Kasumi-1 (cell line): ENCODE measurements at places on chromosomes 2 and 18.

DNA sequence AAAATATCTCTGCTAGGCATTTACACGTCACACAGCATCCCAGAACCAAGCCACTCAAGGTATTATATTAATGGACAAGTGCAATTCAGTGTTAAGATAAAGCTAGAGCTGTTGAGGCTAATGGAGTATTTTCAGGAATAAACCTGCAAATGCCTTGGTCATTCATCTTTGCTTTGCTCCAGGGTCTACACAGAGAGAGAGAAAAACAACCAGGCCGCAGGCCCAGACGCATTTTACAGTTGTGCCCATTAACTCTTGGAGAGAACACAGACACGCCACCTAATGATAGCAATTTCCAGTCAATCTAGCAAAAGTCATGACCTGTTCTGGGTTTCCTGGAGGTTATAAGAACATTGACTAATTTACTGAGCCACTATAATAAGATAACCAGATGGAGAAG is 829.3 kb downstream of the LRRTM4 start:
- DNase-seq: no peak

DNA sequence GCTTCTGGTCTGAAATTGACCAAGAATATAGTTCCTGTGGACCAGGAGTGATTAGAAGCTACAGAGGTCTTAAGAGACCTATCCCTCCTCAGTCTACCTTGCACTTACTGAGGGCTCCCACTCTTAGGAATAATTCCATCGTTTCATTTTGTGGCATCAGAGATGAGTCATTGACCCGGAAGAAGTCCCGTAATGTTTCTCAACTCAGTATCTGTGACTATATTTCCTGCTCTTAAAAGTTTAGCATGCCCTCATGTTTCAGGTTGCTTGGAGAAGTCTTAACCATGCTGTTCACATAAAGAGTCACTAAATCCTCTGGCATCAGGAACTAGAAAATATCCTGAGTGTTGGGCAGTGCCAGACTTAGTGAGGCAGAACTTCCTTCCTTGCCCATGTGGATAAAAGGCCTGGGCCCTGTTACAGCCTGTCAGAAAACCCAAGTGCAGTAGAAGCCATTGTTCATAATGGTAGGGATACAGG is at the start of gene IL36A:
IL36A (plus strand) TSS at position 430 of the 480 bp plus-strand sequence. CDS start 413 bp downstream, outside the sequence.
- DNase-seq: no peak

DNA sequence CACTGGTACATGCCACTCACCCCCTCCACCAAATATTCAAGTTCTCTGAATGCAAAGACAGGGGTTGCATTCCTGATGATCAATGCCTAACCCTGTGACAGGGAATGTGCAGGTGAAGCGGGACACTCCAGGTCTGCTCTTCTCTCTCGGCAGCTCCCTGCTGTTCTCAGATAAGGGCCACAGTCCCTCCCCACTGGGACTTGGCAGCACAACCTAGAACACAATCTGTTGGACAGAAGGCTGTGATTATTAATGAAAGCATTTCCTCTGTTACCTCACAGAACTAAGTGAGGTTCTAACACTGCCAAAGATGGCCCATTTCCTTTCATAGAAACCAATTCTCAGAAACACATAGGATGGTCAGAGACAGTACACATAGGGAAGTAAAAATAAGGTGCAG is 42.7 kb downstream of the VSNL1 start:
- DNase-seq: no peak

DNA sequence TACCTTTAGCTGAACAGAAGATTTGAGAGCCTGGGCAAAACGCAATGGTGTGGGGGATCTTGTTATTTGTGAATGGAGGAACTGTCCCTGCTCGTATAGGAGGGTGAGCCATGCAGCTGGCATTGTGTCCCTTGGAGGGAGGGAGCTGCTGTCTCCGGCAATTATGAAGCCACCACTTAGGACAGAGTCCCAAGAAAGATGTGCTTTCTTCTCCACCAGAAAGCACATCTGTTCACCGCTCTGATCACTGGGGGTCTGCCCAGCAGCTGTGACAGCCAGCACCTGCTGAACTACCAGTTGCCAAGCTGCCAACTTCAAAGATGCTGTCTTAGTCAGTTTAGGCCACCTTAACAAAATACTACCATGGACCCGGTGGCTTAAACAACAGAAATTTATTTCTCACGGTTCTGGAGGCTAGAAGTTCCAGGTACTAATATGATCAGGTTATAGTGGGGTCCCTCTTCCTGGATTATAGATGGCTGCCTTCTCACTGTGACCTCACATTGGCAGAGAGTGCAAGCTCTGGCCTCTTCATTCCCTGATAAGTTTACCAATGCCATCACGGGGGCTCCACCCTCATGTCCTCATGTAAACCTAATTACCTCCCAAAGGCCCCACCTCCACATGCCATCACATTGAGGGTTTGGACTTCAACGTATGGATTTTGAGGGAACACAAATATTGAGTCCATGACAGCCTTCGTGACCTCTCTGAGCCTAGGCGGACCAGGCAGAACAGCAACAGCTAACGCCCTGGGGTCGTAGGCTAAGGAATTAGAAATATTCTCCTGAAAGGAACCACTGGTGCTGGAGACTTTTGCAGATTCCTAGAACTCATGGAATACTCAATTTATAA is 148.3 kb downstream of the RHBDD1 start:
- DNase-seq: no peak

- no peak for DNase-seq
Observed at GRCh38 chr2:146979746-146980145, 865.1 kb upstream of the ACVR2A start.
